ENCODE measurements at places on chromosomes 6 and 20. TPM values are rescaled to one million over a fixed set of nuclear protein-coding genes. Genes with fewer than 3 reads are reported as not detected.

Gene CLPSL2
- total RNA-seq: not detected

Gene NMBR
- total RNA-seq: not detected

Gene ASIP
- not detected for total RNA-seq

Gene HDGFL1
- total RNA-seq: not detected

Gene PROKR2
- not detected for total RNA-seq

Gene PAX1
- not detected for total RNA-seq

Gene RAET1L
- not detected for total RNA-seq

Gene KCNS1
- total RNA-seq: 0.09 TPM

Gene OR12D3
- not detected for total RNA-seq

Gene ADAM33
- total RNA-seq: 68.8 TPM

Gene CCDC167
- total RNA-seq: 10.3 TPM

Gene CFAP206
- 0.34 TPM for total RNA-seq

Measured in bronchial smooth muscle cell (primary cell).